Astrocyte (in vitro differentiated cells and primary cell): ENCODE measurements at places on chromosomes 6 and 20. TPM values are rescaled to one million over a fixed set of nuclear protein-coding genes. Genes with fewer than 3 reads are reported as not detected.

DNA sequence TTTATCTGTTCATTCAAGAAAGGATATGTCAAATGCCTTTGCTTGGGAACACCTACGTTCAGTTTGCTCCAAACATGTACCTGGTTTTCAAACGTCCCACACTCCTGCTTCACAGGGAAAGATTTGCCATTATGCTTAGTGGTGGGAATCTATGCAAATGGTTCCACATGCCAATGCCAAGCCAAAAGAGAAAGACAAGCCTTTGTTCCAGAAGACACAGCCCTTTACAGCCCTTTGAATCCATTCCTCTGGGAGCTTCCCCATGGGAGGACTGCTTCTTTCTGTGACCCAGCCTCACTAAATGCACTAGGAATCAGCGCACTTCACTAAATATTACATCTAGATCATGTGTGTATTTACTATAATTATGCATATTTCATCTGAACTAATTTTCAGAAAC is 619.5 kb downstream of the PRKN start:
- DNase-seq = no peak

GRCh38 chr6:124961777-124962638 is at the start of gene RNF217:
Gene RNF217, plus strand, starts transcription at chr6:124962437. Its CDS starts 108 bp downstream, at chr6:124962545.
- peak; percentile 70 for DNase-seq

DNA sequence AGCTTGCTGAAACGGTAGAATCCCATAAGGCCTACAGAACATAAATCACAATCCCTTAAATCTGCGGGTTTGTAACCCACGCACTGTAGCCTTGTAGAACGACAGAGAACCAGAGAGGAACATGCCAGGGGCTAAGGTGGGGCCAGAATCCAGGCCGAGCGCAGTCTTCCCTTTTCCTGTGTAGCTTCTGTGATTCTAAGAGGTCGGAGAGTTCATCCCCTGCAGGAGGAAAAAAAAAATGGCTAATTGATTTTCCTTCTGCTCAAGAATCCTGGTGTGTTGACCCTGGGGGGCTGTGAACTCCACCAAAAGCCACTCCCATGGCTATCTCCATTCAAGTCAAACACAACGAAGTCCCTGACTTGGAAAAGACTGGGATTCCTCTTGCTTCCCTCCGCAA is 96.3 kb downstream of the SPTLC3 start:
- DNase-seq = no peak

GRCh38 chr6:116633685-116634084 is 17.4 kb downstream of the RSPH4A start:
- no peak for DNase-seq

GRCh38 chr20:21395666-21396598 is 1.4 kb downstream of the NKX2-4 start:
- no peak for DNase-seq

DNA sequence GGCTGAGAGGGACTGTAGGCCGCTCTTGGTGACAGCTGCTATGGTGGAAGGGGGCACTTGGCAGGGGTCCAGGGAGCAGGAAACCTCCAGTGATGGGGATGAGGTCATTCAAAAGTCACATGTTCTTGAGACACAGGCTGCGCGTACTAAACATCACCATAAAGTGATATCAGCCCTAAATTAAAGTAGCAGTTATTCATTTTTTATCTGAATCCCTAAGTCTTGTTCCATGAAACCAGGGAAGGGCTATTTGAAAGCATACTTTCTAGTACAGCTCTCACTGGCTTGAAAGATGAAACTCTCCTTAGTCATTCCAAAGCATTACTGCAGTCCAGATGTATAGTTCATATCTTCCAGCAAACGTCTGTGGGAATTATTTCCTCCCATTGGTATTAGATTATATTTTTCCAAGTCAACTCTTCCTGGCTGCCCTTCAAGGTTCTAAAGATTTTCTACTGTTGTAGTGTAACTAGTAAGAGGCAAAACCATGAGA is 373.1 kb downstream of the CD109 start:
- peak; percentile 59 for DNase-seq

- no peak for DNase-seq
These were observed 185.2 kb upstream of the ARG1 start for GRCh38 chr6:131387562-131388447.

GRCh38 chr6:347232-347631 is 44.3 kb upstream of the IRF4 start:
- no peak for DNase-seq

GRCh38 chr6:148828047-148828446 is 81.2 kb downstream of the UST start:
- DNase-seq = no peak

- DNase-seq = no peak
These were observed 15.1 kb upstream of the APMAP start for GRCh38 chr20:25007491-25008305.

- no peak for DNase-seq
These were observed 32.5 kb upstream of the NT5E start for GRCh38 chr6:85417336-85417735.

DNA sequence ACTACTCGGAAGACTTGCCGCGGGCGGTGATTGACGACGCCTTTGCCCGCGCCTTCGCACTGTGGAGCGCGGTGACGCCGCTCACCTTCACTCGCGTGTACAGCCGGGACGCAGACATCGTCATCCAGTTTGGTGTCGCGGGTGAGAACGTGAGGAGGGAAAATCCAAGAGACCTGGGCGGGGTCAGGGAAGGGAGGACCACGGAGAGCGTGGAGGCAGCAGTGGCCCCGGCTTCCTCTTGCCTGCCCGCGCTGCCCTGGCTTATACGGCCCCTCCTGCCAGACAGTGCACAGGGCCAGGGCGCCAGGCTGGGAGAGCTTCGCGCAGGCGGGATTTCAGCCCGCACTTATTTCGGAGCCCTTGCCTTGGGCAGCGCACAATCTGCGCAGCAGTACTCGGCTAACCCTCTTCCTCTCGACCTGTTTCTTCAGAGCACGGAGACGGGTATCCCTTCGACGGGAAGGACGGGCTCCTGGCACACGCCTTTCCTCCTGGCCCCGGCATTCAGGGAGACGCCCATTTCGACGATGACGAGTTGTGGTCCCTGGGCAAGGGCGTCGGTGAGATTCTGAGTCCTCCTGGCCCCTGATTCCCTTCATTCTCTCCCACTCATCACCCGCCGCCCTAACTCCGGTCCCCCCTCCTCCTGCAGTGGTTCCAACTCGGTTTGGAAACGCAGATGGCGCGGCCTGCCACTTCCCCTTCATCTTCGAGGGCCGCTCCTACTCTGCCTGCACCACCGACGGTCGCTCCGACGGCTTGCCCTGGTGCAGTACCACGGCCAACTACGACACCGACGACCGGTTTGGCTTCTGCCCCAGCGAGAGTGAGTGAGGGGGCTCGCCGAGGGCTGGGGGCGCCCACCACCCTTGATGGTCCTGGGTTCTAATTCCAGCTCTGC is 2.0 kb downstream of the MMP9 start:
- DNase-seq = no peak

- no peak for DNase-seq
These were observed 76.8 kb downstream of the KCNB1 start for GRCh38 chr20:49405696-49406095.

DNA sequence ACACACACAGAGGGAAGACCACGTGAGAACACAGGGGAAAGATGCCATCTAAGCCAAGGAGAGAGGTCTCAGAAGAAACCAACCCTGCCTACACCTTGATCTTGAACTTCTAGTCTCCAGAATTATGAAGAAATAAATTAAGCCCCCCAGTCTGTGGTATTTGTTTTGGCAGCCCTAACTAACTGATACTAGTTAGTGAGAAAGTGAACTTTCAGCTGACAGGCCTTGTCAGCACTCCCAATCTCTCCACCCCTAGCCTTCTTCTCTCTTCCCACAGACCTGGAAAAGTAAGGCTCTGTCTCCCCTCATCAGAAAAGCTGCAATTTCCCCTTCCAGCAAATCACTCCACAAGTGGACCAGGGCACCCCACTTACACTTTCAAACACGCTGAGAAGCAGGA is 108.6 kb upstream of the CDYL start:
- no peak for DNase-seq

DNA sequence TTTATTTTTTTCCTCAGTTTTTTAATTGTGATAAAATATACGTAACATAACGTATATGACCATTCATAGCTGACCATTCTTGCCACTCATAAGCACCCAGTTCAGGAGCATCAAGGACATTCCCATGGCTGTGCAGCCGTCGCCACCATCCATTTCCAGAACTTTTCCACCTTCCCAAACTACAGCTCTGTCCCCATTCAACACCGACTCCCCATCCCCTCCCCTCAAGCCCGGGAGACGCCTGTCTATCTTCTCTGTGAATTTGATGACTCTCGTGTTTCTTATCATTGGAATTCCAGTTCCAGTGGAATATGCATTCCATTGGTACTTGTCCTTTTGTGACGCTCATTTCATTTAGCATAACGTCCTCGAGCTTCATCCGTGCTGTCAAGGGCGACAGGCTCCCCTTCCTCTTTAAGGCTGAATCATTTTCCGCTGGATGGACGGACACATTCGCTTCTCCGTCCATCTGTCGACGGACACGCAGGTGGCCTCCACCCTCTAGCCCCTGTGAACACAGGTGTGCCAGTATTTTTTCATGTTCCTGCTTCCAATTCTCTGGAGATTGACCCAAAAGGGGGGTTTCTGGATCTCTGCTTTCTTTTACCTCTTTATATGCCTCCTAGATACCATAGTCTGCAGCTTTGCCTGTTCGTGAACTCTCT is 88.1 kb downstream of the YTHDF1 start:
- no peak for DNase-seq

DNA sequence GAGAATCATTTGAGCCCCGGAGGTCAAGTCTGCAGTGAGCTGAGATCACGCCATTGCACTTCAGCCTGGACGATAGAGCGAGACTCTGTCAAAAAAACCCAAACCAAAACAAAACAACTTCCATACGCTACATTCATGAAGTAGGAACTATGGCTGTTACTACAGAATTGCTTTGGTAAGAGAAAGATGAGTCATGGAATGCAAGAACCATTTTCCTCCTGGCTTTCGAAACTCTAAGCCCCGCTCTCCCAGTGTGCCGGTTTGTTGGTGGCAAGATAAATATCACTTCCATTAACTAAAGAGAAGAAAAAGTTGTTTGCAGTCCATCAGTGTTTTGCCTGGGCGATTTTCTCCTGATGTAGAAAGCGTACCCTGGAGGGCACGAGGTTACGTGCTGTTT is 61.3 kb downstream of the ZDHHC14 start:
- peak; percentile 66 for DNase-seq

GRCh38 chr6:518218-518617 is 126.7 kb downstream of the IRF4 start:
- DNase-seq = no peak

DNA sequence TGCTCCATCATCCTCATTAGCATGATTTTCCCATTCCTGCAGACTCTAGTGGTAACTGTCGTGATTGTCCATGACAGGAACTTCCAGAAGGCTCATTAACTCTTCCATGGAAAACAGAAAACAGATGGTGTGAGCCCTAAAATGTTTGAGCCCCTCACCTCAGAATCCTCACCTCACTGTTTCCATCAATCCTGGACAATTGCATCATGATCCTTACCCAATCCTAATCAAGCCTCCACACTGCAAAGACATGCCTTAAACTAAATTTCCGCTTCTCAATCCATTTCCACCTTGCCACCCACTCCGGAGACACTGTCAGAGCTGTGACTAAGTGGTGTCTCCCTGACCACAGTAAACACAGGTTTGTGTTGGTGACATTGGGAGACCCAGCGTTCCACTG is 311.0 kb upstream of the JARID2 start:
- no peak for DNase-seq

GRCh38 chr6:119476554-119476953 is 127.0 kb upstream of the MAN1A1 start:
- no peak for DNase-seq

- DNase-seq = no peak
These were observed 33.3 kb upstream of the LAMA4 start for GRCh38 chr6:112287577-112288225.

- DNase-seq = no peak
These were observed 11.4 kb upstream of the MOCS1 start for GRCh38 chr6:39945626-39946025.

DNA sequence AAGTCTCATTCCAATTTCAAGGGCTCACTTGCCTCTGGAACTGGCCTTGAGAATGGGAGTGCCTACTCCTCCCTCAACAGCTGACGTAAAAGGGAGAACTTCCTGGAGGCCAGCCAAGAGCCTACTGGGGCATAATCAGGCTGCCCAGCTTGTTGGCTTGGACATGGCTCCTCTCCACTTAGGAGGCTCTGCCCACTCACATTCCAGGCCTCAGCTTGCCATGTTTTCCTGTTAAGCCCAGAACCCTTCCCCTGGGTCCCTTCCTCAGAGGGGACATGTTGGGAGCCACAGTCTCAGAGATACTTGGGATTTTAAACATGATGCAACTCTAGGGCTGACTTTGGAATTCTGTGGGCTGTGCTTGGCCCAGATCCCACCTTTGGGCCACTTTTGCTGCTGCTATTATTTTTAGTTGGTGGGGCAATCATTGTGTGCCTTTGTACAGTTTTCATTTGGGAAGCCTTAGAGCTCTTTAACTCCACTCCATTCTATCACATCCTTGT is 31.5 kb upstream of the ADTRP start:
- DNase-seq = peak; percentile 78

DNA sequence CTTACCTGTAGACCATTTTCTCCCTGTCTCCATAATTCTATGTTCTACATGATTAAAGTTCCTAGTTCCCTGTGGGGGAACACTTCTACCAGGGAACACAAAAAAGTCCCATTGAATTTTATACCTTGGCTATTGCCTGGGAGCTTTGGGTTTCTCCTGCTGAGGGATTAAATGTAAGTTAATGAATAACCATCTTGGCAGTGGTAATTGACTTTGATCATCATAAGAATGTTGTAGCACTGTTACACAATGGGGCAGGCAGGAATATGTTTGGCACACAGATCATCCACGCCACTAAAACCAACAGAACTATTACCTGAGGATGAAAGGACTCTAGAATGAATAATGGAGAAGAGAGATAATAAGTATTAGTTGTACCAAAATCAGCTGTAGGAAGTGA is 1106.2 kb upstream of the GJE1 start:
- DNase-seq = no peak

DNA sequence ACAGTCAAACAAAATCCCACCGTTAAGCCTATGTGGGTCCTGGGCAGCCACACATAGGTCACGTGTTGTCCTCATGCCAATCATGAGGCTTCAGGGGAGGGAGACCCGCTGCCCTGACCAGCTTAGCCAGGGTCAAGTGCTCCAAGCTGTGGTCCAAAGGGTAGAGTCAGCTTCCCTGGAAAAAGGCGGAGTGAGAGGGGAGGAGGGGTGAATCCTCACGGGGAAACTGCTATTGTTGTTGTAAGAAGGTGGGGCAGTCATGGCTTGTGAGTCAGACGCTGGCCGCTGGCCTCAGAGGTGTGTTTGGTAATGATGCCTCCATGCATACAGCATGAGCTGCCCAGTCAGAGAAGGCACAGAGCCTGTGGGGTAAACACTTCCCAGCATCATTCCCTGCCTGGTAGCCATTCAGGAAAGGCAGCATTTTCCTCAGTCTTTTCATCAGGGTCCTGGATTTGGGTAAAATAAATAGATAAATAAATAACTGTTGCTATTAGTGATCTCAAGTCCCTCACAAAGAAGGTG is 8.7 kb downstream of the CST3 start:
- peak; percentile 75 for DNase-seq

Gene LY86
- total RNA-seq = not detected in 2 replicates

Gene METTL24
- total RNA-seq = 0.36 and 0.75 TPM in 2 replicates

Gene NELFCD
- 56.7 and 70.4 TPM in 2 replicates for total RNA-seq

Gene SYS1
- total RNA-seq = 20.4 and 25.2 TPM in 2 replicates

Gene ZCCHC3
- total RNA-seq = 18.6 and 20.2 TPM in 2 replicates

Gene LAMA4
- total RNA-seq = 2.0 and 5.0 TPM in 2 replicates

Gene TMEM14B
- 52.2 and 52.8 TPM in 2 replicates for total RNA-seq

Gene HMGCLL1
- 0.24 and 0.30 TPM in 2 replicates for total RNA-seq

Gene FOXQ1
- 0.24 and 0.39 TPM in 2 replicates for total RNA-seq

Gene PGC
- total RNA-seq = not detected in 2 replicates
